Gastrocnemius medialis (tissue), 4 donors: ENCODE measurements at places on chromosomes 6 and 20. TPM values are rescaled to one million over a fixed set of nuclear protein-coding genes. Genes with fewer than 3 reads are reported as not detected.

GRCh38 chr6:168099201-168100010 lies 20.4 kb upstream of the FRMD1 start:
- H3K4me3 ChIP-seq: no peak overlapping the region
- DNase-seq: no peak
- no peaks in the 10 kb centered on the region for H3K4me1 ChIP-seq
- H3K27me3 ChIP-seq: peaks cover 24% of the 10 kb centered on the region

- no peaks in the 10 kb centered on the region for H3K36me3 ChIP-seq
- no peaks in the 10 kb centered on the region for H3K27me3 ChIP-seq
- no peak overlapping the region for H3K4me3 ChIP-seq
- H3K27ac ChIP-seq: peak overlapping the region; percentile 65
Observed at GRCh38 chr6:11430036-11430435, 107.5 kb upstream of the TMEM170B start.

GRCh38 chr20:49672096-49672664 lies 41.5 kb downstream of the B4GALT5 start:
- no peak overlapping the region for H3K4me3 ChIP-seq
- H3K36me3 ChIP-seq: no peaks in the 10 kb centered on the region
- no peaks in the 10 kb centered on the region for H3K27me3 ChIP-seq

The WFDC10B gene
- not detected for total RNA-seq

The KIAA1755 gene
- total RNA-seq: not detected

The SLC2A10 gene
- 2.3 TPM for total RNA-seq
